ENCODE measurements at places on chromosomes 4 and X.
A peak's percentile ranks its signal among the peaks of the same experiment; 100 is the strongest.

DNA sequence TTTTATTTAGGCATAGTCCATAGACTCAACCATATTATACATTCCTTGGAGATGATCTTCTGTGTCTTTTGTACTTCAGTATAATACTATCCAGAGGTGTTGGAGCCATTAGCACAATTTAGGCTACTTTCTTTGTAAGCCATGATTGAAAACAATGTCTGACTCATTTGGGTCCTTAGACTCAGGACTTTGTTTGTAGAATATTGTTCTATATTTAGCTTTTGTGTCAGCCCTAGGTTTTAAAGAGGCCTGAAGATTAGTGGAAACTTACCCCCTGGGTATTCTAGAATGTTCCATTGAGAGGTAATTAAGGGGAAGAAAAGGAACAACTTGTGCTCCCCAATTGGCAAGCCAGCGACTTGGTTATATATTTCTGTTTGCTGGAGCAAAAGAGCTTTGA, 145.2 kb upstream of the SCML1 start:
- no peak for DNase-seq

GRCh38 chr4:106238820-106239420, 77.1 kb downstream of the TBCK start:
- DNase-seq: peak; percentile 25

DNA sequence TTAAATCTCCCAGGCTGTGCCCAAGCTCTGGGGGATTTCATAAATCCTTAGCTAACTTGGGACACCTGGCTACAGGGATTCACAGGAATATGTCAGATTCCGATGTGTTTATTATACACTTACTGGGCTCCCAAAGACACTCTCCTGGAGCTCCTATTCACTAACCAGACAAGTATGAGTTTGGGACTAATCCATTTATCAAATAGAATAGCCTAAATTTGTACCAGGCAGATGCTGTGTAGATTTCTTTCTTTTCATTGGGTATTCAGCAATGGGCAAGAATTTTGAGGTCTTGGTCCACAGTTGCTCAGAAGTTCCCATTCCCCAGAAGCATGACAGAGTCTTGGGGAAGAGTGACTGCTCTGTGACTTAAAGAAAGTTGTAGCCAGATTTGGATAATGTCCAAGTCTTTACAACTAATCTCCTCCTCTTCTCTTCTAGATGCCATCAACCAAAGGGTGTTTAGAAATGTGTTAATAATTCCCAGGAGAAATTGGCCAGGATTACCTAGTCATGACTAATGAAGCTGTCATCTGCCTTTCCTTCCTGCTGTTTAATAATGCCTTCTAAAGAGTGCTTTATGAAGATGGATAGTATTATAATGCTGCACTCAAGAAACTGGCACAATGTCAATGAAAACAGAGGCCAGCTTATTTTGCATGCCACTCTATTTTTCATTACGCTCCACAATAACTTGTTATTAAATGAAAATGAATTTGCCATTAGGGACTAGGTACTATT, 120.9 kb downstream of the CHIC2 start:
- DNase-seq: no peak

DNA sequence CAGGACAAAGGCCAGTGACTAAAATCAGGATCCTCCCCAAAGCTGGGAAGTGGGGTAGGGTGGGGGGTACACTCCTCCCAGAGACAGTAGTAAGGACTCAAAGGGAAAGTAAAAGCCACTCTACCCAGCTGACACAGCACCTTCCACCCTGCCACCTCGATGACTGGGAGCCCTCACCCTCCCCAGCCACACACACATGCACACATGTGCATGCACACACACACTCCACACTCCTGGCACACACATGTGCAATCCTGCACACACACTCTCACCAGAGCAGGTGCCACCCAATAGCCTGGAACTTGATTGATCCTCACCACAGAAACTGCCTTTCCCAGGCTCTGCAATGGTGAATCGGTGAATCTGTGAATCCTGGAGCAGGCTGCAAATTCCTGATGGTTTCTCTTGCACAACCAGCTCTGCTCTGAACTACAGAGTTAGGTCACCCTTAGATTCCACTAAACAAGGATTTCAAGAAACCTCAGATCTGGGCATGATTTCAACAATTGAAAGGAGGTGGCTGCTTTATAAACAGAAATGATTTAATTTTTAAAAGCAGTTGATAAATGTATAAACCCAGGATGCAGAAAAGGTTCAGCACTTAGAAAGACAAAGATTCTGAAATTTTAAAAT, 21.5 kb downstream of the AMOT start:
- DNase-seq: no peak

GRCh38 chr4:825971-826330, at the start of gene CPLX1:
TSS of gene CPLX1 (minus strand) at chr4:826129. CDS start at chr4:824522, 1,607 bp downstream.
- DNase-seq: peak; percentile 67
